ENCODE measurements at places on chromosomes 4 and X. TPM values are rescaled to one million over a fixed set of nuclear protein-coding genes. Genes with fewer than 3 reads are reported as not detected.

DNA sequence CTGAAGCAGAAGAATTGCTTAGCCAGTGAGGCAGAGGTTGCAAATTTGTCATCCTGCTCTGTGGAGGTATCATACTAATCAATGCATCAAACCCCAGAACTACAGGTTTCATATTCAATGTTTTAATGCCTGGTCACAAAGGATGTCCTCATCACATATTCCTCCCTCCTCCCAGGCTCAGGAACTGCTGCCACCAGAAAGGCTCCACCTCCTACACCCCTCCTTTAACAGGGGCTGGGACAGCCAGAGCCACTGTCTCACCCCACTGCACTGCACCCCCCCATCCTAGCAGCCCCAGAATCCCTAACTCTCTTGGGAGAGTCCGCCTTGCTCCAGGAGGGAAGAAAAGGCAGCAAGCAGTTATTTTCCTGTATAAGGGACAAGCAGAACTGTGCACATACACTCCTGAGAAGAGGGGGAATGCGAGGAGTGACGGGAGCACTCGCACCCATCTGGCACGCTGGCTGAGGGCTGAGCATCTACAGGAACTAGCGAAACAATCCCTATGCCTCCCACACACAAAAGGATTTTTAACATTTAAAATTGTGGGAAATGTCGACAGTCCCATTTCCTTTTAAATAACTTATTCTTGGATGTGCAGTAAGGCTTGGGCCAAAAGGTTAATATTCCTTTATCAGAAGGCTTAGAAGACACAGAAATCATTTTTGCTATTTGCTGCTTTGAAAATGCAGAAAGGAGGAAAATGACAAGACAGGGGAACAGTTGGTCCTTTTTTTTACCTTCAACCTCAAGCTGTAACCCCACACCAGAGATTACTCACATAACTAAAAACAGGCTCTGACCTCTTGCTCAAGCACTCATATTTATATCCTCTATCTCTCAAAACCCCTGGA, 27.8 kb downstream of the CD99L2 start:
- peaks cover 26% of the 10 kb centered on the region for H3K36me3 ChIP-seq
- H3K27ac ChIP-seq = no peak overlapping the region
- DNase-seq = no peak
- peaks cover 27% of the 10 kb centered on the region for H3K4me1 ChIP-seq
- H3K4me3 ChIP-seq = no peak overlapping the region
- no peaks in the 10 kb centered on the region for H3K27me3 ChIP-seq

Gene ITM2A
- total RNA-seq = 60.5 TPM

DNA sequence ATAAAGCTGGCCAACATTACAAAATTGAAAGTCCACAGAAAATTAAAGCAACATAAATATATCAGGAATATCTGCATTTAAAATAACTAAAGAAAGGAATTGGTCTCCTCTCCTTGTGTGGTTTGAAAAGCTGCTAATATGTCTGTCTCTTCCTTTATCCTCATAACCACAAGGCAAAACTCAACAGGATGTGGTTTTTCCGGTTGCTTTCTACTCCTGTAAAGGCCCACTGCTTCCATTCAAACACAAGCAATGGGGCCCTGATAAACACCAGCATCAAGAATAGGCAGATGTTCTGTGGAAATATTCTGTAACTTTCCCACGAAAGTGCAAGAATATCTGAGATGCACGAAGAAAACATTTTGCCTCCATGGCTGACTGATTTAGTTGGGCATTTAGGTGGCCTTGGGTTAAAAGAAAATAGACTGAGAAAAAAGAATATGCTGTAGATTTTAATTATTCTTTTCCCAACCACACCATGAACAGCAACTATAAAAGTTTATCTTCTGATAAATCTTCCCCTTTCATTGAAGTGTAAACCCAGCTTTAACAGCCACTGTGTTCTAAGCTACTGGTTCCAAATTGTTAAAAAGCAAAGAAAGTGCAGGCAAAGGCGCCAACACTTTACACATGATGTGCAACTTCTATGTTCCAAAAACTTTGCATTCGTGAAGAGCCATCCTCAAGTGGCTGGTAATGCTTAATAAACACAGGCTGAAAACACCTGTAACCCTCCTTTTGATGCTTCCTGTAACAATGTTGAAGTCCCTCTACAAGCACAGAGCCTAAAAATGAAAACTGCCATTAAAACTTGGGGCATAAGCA, 50.5 kb upstream of the NDST3 start:
- no peak overlapping the region for H3K4me3 ChIP-seq
- no peak overlapping the region for H3K27ac ChIP-seq
- H3K36me3 ChIP-seq = no peaks in the 10 kb centered on the region
- H3K4me1 ChIP-seq = no peaks in the 10 kb centered on the region
- no peak for DNase-seq
- H3K27me3 ChIP-seq = no peaks in the 10 kb centered on the region

Gene PIN4
- total RNA-seq = 6.3 TPM

DNA sequence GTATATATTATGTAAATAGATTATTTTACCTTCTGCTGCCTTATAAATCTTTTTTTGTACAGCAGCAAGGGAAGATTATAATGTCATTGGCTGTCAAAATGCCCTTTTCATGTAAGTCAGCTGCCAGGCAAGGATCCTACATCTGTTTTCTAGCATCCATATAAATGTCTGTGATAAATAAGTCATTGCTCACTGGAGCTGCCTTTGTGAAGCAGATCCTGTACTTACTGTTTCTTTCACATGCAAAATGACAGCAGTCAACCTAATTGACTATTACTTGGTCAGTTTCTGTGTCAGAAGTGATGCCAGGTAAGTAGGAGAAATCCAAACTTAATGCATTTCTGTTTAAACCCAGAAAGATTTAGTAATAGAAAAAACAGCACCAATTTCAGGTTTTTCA, 620.7 kb downstream of the RPA4 start:
- H3K27me3 ChIP-seq = no peaks in the 10 kb centered on the region
- no peaks in the 10 kb centered on the region for H3K4me1 ChIP-seq
- H3K27ac ChIP-seq = no peak overlapping the region

- H3K27ac ChIP-seq = no peak overlapping the region
- no peak overlapping the region for H3K4me3 ChIP-seq
- no peak for DNase-seq
- H3K36me3 ChIP-seq = no peaks in the 10 kb centered on the region
- peaks cover 6% of the 10 kb centered on the region for H3K4me1 ChIP-seq
These were observed 115.7 kb upstream of the GATB start for GRCh38 chr4:151876381-151876988.

DNA sequence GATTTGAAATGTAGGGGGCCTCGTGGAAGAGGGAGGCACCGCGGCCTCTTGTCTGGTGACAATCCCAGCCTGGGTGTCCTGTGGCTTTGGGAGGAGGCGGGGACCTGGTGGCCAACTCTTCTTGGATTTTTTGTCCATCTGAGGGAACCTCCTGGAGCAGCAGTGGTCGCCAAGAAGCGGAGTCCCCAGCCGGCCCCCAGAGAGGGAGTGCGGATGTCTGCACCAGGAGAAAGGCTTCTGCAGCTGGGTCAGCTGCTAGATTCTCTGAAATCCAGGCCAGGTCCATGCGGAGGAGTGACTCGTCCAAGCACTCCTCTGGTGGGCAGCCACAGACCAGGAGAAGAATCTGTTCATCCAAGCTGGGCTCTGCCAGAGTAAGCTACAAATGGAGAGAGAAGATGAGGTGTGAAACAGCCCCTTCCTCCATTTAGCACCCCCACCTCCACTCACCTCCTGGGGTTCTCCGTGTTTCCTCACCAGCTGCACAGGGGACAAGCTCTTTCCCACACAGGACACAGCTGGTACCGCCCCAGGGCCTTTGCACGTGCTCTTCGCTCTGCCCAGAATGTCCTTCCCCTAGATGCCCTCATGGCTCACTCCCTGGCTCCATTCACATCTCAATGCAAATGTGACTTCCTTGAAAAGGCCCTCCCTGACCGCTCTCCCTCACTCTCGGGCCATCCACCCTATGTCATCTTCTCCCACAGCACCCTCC, 27.6 kb downstream of the C4orf50 start:
- H3K27me3 ChIP-seq = peaks cover 3% of the 10 kb centered on the region
- DNase-seq = no peak
- no peaks in the 10 kb centered on the region for H3K36me3 ChIP-seq
- no peak overlapping the region for H3K27ac ChIP-seq
- no peaks in the 10 kb centered on the region for H3K4me1 ChIP-seq
- no peak overlapping the region for H3K4me3 ChIP-seq

Gene CNGA1
- 0.64 TPM for total RNA-seq

- H3K4me1 ChIP-seq = no peaks in the 10 kb centered on the region
- no peak for DNase-seq
- no peak overlapping the region for H3K4me3 ChIP-seq
- H3K36me3 ChIP-seq = no peaks in the 10 kb centered on the region
- H3K27ac ChIP-seq = no peak overlapping the region
These were observed 41.8 kb downstream of the ADRA2C start for GRCh38 chr4:3807822-3808496.

Gene FGF13
- total RNA-seq = not detected

DNA sequence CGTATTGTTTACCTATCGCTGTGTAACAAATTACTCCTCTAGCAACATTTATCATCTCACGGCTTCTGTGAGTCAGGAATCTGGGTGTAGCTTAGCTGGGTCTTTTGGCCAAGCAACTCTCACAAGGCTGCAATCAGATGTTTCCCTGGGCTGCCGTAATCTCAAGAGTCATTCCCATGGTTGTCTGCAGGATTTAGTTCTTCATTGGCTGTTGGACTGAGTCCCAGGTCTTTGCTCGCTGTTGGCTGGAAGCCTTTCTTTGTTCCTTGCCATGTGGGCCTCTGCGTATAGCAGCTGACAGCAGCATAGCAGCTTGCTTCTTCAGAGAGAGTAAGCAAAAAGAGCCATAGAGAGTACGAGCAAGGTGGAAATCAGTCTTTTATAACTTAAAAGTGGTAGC, 16.8 kb downstream of the POLR2B start:
- peaks cover 41% of the 10 kb centered on the region for H3K36me3 ChIP-seq
- H3K27me3 ChIP-seq = no peaks in the 10 kb centered on the region
- no peak for DNase-seq
- H3K27ac ChIP-seq = no peak overlapping the region
- H3K4me1 ChIP-seq = peaks cover 24% of the 10 kb centered on the region
- no peak overlapping the region for H3K4me3 ChIP-seq

Gene PAK3
- total RNA-seq = not detected

Data from activated naive CD8-positive, alpha-beta T cell treated with anti-CD3 and anti-CD28 coated beads for 36 hours (primary cell).